ENCODE measurements at places on chromosomes 5 and 9.
A peak's percentile ranks its signal among the peaks of the same experiment; 100 is the strongest.

GRCh38 chr9:97441729-97442128 is 29.8 kb downstream of the TDRD7 start:
- no peak for DNase-seq
- H3K36me3 ChIP-seq = peaks cover 20% of the 10 kb centered on the region
- no peaks in the 10 kb centered on the region for H3K4me1 ChIP-seq
- H3K4me3 ChIP-seq = no peak overlapping the region

DNA sequence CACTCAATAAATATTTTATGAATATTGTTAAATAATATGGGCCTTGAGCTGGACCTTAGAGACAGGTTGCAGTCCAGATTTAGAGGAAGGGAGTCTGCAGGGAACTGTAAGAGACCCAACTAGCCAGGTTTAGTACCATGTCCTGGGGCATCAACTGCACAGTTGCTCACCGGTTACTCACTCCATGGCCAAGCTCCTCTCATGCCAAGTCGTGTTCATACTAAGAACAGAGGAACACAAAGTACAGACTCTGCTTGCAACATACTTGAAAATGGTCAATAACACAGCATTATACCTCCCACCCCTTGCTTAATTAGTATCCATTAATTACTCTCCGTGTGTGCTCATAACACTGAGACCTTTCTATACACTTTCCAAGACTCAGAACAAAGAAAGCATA is 317.6 kb upstream of the PIK3R1 start:
- no peaks in the 10 kb centered on the region for H3K27me3 ChIP-seq
- H3K36me3 ChIP-seq = no peaks in the 10 kb centered on the region
- no peaks in the 10 kb centered on the region for H3K4me1 ChIP-seq
- H3K4me3 ChIP-seq = no peak overlapping the region
- H3K27ac ChIP-seq = no peak overlapping the region

GRCh38 chr5:114657342-114658130 is 295.7 kb downstream of the KCNN2 start:
- H3K36me3 ChIP-seq = no peaks in the 10 kb centered on the region
- no peaks in the 10 kb centered on the region for H3K4me1 ChIP-seq
- no peak for DNase-seq
- H3K27me3 ChIP-seq = no peaks in the 10 kb centered on the region
- H3K27ac ChIP-seq = no peak overlapping the region
- H3K4me3 ChIP-seq = no peak overlapping the region

DNA sequence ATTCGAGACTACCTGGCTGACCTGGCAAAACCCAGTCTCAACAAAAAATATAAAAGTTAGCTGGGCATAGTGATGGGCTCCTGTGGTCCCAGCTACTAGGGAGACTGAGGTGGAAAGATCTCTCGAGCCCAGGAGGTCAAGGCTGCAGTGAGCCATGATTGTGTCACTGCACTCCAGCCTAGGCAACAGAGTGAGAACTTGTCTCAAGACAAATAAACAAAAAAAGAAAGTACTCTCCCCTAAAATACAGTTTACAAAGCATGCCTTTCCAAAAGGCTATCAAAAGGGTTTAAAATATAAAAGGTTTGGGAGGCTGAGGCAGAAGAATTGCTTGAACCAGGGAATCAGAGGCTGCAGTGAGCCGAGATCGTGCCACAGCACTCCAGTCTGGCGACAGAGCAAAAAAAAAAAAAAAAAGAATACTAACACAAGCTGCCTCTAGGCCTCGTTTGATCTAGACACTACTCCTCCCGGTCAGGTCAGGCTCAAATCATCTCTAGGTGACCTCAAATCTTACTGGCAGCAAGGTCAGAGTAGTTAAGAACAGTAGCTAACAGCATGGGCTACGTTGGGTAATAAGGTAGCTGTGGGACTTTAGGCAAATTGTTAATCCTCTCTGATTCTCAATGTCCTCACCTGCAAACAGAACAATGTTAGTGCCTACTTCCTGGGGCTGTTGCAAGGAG is 9.3 kb downstream of the NAIF1 start:
- H3K27me3 ChIP-seq = no peaks in the 10 kb centered on the region
- no peak overlapping the region for H3K27ac ChIP-seq
- peaks cover 28% of the 10 kb centered on the region for H3K4me1 ChIP-seq
- DNase-seq = no peak
- H3K36me3 ChIP-seq = peaks cover 1% of the 10 kb centered on the region
- no peak overlapping the region for H3K4me3 ChIP-seq

DNA sequence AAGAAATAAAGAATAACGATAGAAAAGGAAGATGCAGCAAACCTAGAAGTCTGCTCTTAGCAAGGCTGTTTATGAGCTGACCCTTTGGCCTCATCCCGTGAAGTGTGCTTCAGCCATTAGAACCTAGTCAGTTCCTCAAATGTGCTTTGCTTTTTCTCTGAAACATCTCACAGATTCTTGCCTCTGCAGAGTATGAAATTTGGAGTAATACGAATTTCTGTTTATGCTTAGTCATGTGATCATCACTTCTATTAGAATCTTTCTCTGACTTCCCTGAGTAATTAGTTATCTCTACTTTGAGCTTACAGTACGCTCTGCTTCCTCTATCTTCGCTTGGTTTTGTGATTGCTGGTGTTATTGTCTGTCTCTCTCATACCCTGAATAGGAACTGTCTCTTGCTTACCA is 11.3 kb downstream of the CYSTM1 start:
- H3K27me3 ChIP-seq = no peaks in the 10 kb centered on the region
- no peak overlapping the region for H3K4me3 ChIP-seq
- H3K4me1 ChIP-seq = no peaks in the 10 kb centered on the region
- DNase-seq = no peak

GRCh38 chr9:12988258-12988657 is 213.4 kb downstream of the LURAP1L start:
- H3K27me3 ChIP-seq = no peaks in the 10 kb centered on the region
- DNase-seq = no peak
- H3K4me3 ChIP-seq = no peak overlapping the region
- no peak overlapping the region for H3K27ac ChIP-seq
- H3K4me1 ChIP-seq = no peaks in the 10 kb centered on the region

GRCh38 chr5:110908848-110909247 is 162.7 kb upstream of the TSLP start:
- no peak overlapping the region for H3K4me3 ChIP-seq
- DNase-seq = no peak
- H3K27ac ChIP-seq = no peak overlapping the region
- no peaks in the 10 kb centered on the region for H3K4me1 ChIP-seq
- no peaks in the 10 kb centered on the region for H3K27me3 ChIP-seq

DNA sequence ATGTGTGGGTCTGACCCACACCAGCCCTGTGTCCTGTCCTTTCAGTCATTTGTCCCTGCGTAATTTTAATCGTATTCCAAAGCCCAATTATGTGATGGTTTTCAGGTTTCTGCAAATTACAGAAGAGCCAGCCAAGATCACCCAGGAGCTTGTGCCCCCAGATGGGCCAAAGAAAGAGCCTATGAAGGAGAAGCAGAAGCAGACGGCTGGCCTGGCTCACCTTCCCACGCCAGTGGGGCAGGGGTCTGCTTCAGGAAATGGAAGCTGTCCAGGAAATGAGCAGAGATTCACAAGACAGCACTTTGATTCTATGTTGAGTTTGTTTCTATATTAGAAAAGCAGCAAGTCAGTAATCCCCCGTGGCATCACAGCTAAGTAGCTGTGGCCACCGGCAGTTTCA is 11.7 kb downstream of the S1PR3 start:
- DNase-seq = no peak
- no peaks in the 10 kb centered on the region for H3K36me3 ChIP-seq
- peaks cover 7% of the 10 kb centered on the region for H3K4me1 ChIP-seq
- H3K27me3 ChIP-seq = peaks cover 8% of the 10 kb centered on the region
- H3K27ac ChIP-seq = no peak overlapping the region

- no peaks in the 10 kb centered on the region for H3K27me3 ChIP-seq
- H3K36me3 ChIP-seq = no peaks in the 10 kb centered on the region
- no peak for DNase-seq
- H3K27ac ChIP-seq = no peak overlapping the region
- H3K4me1 ChIP-seq = no peaks in the 10 kb centered on the region
These were observed 25.4 kb downstream of the CTNND2 start for GRCh38 chr5:11878814-11879213.

DNA sequence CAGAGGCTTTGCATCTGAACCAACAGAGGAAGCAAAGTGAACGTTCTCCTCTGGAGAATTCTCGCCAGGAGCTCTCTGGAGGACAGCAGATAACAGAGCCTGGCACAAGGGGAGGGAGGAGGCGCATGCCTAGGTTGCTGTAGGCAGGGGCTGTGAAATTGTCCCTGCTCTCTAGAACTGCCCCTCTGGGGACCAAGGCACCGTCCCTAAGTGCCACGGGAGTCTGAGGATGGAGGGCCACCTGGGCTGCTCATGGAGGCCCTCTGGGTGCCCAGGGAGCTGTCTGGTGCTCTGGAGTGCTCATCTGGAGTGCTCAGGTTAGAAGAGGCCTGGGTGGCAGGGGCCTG is 77.6 kb downstream of the CACNA1B start:
- no peak overlapping the region for H3K27ac ChIP-seq
- DNase-seq = no peak
- H3K27me3 ChIP-seq = no peaks in the 10 kb centered on the region
- H3K4me3 ChIP-seq = no peak overlapping the region
- no peaks in the 10 kb centered on the region for H3K4me1 ChIP-seq

DNA sequence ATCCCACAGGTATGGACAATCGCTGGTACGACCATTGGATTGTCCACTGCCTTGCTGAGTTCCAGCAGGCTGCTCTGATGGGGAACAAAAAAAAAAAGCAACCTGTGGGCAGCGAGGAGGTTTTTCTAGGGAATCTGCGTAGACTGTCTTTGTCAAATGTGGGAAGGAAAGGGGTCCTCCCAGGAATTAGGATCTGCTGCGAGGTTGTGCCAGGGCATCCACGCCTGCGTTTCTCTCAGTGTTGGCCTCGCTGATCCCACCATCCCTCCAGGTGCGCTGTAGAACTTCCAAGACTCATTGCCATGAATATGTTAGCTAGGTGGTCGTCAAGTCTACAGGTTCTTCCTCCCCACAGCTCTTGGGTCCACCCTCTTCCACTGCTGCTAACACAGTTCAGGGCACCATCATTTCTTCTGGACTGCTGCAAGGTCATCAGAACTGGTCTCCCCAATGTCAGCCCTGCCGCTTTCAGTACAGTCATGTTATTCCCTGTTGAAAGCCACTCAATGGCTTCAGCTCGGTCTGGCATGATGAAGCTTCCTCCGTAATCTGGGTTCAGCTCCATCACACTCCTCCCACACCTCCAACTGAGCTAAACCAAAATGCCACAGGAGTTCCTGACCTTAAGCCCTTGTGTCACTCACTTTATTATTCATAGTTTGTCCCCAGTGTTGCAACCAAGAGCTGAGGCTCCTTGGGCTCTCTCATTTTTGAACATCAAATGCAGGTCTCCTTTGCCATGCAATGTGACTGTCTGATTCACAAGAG is 79.5 kb upstream of the DMRT1 start:
- no peak for DNase-seq
- no peaks in the 10 kb centered on the region for H3K36me3 ChIP-seq
- no peaks in the 10 kb centered on the region for H3K4me1 ChIP-seq
- no peak overlapping the region for H3K27ac ChIP-seq

- no peak overlapping the region for H3K27ac ChIP-seq
- no peaks in the 10 kb centered on the region for H3K4me1 ChIP-seq
- H3K27me3 ChIP-seq = no peaks in the 10 kb centered on the region
- H3K4me3 ChIP-seq = no peak overlapping the region
- DNase-seq = no peak
- no peaks in the 10 kb centered on the region for H3K36me3 ChIP-seq
These were observed 6.1 kb upstream of the PTGS1 start for GRCh38 chr9:122364783-122365150.

GRCh38 chr5:169628892-169629291 is 8.2 kb upstream of the DOCK2 start:
- H3K4me3 ChIP-seq = no peak overlapping the region
- no peaks in the 10 kb centered on the region for H3K4me1 ChIP-seq
- H3K27ac ChIP-seq = no peak overlapping the region
- H3K27me3 ChIP-seq = no peaks in the 10 kb centered on the region

GRCh38 chr9:38176251-38176650 is 107.2 kb upstream of the SHB start:
- no peak overlapping the region for H3K27ac ChIP-seq
- no peak overlapping the region for H3K4me3 ChIP-seq
- peaks cover 8% of the 10 kb centered on the region for H3K27me3 ChIP-seq
- H3K36me3 ChIP-seq = no peaks in the 10 kb centered on the region

DNA sequence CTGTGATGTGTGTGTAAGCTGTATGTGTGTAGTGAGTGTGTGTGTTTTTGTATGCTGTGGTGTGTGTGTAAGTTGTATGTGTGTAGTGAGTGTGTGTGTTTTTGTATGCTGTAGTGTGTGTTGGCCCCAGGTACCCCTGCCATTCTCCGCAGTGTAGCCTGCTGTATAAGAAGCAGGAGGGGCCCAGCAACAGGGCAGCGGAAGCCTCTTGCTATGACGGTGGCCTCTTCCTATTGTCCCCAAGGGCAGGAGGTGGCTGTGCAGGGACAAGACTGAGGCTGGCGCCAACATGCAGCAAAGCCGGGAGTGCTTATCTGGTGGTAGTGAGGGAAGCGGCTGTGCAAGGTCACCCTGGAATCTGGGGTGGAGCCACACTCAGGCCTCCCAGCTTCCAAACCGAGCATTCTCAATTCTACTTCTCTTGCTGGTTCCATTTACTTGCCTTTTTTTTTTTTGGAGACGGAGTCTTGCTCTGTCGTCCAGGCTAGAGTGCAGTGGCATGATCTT is 5.1 kb downstream of the SPAAR start:
- no peaks in the 10 kb centered on the region for H3K27me3 ChIP-seq
- H3K4me3 ChIP-seq = no peak overlapping the region
- H3K4me1 ChIP-seq = peaks cover 40% of the 10 kb centered on the region
- H3K27ac ChIP-seq = no peak overlapping the region
- no peak for DNase-seq

DNA sequence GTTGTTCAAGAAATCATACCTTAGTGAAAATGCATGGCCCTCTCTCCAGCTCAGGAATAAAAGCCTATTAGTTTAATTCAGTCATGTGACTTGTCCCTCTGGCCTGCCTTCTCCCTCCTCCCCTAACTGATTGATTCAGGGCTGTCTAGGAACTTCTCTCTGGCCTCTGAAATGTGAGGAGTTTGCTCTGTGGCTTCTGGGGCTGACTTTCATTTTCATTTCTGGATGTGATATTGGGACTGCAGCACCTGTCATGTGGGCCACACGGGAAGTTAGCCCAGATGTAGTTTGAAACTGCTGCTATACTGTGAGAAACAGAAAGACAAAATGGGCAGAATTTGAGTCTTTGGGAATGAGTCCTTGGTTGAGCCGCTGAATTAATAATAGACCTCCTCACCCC is 44.8 kb downstream of the PARP8 start:
- H3K27me3 ChIP-seq = no peaks in the 10 kb centered on the region
- H3K36me3 ChIP-seq = no peaks in the 10 kb centered on the region
- H3K27ac ChIP-seq = peak overlapping the region; percentile 71
- DNase-seq = peak; percentile 87

- H3K4me3 ChIP-seq = no peak overlapping the region
- H3K27ac ChIP-seq = no peak overlapping the region
These were observed 413.6 kb upstream of the DAP start for GRCh38 chr5:11174591-11174990.
